ENCODE measurements at places on chromosomes 1 and 21.

DNA sequence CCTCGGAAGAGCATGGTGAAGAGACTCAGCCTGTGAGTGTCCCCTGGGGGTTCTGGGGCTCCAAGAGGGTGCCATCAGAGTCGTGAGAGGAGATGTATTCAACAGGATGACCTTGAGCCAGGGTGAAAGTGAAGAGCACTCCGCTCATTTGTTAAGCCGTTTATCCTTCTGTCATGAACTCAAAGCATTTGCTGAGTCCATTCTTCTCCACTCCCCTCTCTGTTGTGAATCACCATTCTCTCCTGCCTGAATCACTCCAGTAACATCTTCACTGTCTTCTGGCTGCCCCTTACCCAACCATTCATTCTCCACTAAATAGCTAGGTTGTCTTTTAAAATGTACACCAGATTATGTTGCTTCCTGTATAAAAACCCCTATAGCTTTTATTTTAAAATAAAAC, 102.2 kb downstream of the RGL1 start:
- no peak overlapping the region for H3K27ac ChIP-seq
- no peaks in the 10 kb centered on the region for H3K4me1 ChIP-seq
- DNase-seq: no peak
- no peaks in the 10 kb centered on the region for H3K27me3 ChIP-seq
- H3K4me3 ChIP-seq: no peak overlapping the region

GRCh38 chr1:181726320-181727012, 243.1 kb downstream of the CACNA1E start:
- no peaks in the 10 kb centered on the region for H3K4me1 ChIP-seq
- no peak for DNase-seq
- no peak overlapping the region for H3K27ac ChIP-seq
- peaks cover 4% of the 10 kb centered on the region for H3K27me3 ChIP-seq
- no peaks in the 10 kb centered on the region for H3K36me3 ChIP-seq
- no peak overlapping the region for H3K4me3 ChIP-seq

DNA sequence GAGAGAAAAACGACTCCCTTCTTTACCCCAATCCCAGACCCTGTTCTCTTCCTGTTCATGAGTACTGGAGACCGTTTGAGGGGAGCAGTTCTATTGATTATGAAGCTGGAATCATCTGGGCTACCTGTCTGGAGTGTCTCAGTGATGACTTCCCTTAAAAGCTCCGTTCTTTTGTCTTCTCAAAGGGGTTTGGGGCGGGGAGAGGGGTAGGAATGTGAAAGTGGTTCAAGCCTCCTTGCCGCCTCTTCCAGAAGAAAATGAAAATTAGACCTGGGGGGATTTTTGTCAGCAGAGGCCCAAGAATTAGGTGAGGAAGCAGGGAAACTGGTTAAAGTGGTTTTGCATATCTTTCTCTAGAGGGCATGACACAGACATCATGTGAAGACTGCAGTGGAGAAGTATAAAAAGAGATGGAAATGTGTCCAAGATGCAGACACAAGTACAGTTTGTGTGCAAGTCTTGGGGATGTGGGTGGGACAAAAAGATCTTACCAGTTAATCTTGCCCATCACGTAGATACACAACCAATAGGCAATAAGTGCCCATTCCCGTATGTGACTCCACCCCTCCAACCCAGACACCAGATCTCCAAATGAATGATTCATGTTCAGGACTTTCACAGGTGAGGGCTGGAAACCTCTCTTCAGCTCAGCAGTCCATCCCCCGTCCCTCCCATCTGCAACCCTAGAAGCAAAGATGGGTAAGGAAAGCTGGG, 470 bp upstream of the MTMR11 start:
- H3K36me3 ChIP-seq: no peaks in the 10 kb centered on the region
- H3K4me1 ChIP-seq: peaks cover 16% of the 10 kb centered on the region
- H3K27me3 ChIP-seq: no peaks in the 10 kb centered on the region
- no peak overlapping the region for H3K4me3 ChIP-seq
- DNase-seq: no peak

GRCh38 chr1:72911656-72912055, 629.3 kb upstream of the NEGR1 start:
- H3K36me3 ChIP-seq: no peaks in the 10 kb centered on the region
- no peak overlapping the region for H3K27ac ChIP-seq
- no peaks in the 10 kb centered on the region for H3K27me3 ChIP-seq

- no peaks in the 10 kb centered on the region for H3K36me3 ChIP-seq
- no peak overlapping the region for H3K27ac ChIP-seq
- no peak for DNase-seq
- H3K4me3 ChIP-seq: peak overlapping the region; percentile 54
These were observed 66.7 kb downstream of the CCDC30 start for GRCh38 chr1:42529724-42530181.

DNA sequence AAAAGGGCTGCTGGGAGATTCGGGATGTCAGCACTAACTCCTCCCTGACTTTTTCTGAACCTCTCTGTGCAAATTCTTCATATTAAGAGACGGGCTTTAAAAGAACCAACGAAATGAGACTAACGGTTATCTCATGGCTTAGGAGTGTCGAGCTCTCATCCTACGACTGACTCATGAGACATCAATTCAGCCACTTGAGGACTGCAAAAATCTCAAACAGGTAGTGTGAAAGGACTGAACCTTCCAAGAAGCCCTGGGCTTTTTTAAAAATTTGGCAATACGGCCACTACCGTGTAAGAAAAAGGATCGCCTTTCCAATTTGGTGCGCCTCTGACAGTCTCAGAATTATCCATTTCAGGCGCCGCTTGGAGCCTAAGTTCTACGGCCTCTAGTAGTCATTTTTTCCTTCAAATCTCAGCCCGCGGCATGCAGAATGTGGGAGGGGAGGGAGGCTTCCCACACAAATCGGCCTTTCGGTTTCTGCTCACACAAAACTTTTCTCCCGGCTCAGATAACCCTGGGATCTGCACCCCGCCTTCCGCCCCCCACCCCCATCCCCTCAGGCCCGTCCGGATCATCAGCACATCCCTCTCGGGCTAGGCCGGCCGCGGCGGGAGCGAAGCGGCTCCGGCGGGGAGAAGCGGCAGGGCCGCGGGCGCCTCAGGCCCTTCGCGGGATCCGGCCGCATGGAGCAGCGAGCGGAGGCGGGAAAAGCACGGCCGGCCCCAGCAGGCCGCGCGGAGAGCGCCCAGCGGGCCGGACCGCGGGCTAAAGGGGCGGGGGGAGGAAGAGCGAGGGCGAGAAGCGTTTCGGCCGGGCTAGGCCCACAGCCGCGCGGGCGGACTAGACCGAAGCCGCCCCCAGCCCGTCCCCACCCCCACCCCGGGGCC, 618 bp downstream of the HNRNPR start:
- H3K4me1 ChIP-seq: peaks cover 8% of the 10 kb centered on the region
- no peaks in the 10 kb centered on the region for H3K27me3 ChIP-seq
- no peaks in the 10 kb centered on the region for H3K36me3 ChIP-seq
- peak; percentile 49 for DNase-seq
- peak overlapping the region; percentile 42 for H3K27ac ChIP-seq

Data from CD4-positive, alpha-beta T cell (primary cell).